ENCODE measurements at places on chromosomes 2 and 18. TPM values are rescaled to one million over a fixed set of nuclear protein-coding genes. Genes with fewer than 3 reads are reported as not detected.

The DNAH7 gene
- total RNA-seq = 0.28 TPM

The VSNL1 gene
- not detected for total RNA-seq

The AKAIN1 gene
- total RNA-seq = not detected

The TWIST2 gene
- total RNA-seq = 45.2 TPM

The GAREM1 gene
- total RNA-seq = 4.1 TPM

The CHRND gene
- not detected for total RNA-seq

The ING5 gene
- 27.7 TPM for total RNA-seq

The GAD1 gene
- total RNA-seq = 0.28 TPM

The NT5DC4 gene
- not detected for total RNA-seq

The REG3A gene
- not detected for total RNA-seq

The TDRD15 gene
- not detected for total RNA-seq

The REV1 gene
- total RNA-seq = 21.3 TPM

The CNGA3 gene
- total RNA-seq = not detected

The NMS gene
- not detected for total RNA-seq

The SLC8A1 gene
- 13.1 TPM for total RNA-seq

The DES gene
- total RNA-seq = 3.7 TPM

The IL37 gene
- not detected for total RNA-seq

The CROCC2 gene
- total RNA-seq = 0.14 TPM

The PDCD1 gene
- not detected for total RNA-seq

The SRSF7 gene
- 121 TPM for total RNA-seq

The DSEL gene
- 43.2 TPM for total RNA-seq

The SLC9A2 gene
- total RNA-seq = not detected

The ELMOD3 gene
- total RNA-seq = 16.6 TPM

The TGFA gene
- 0.28 TPM for total RNA-seq

The FAP gene
- 148 TPM for total RNA-seq

The TMEM198 gene
- total RNA-seq = 1.3 TPM

The DSG2 gene
- 2.3 TPM for total RNA-seq

The SP5 gene
- not detected for total RNA-seq

The RAB6C gene
- not detected for total RNA-seq

The TRAPPC8 gene
- total RNA-seq = 43.8 TPM

The CPO gene
- 0.09 TPM for total RNA-seq

The SLC4A1AP gene
- 25.6 TPM for total RNA-seq

The CHST10 gene
- total RNA-seq = 8.3 TPM

The FOXD4L1 gene
- 0.09 TPM for total RNA-seq

The IL36RN gene
- total RNA-seq = 0.09 TPM

The VWA3B gene
- 0.09 TPM for total RNA-seq

The PLEK gene
- 1.1 TPM for total RNA-seq

The RALB gene
- total RNA-seq = 41.7 TPM

The RFX8 gene
- total RNA-seq = 2.0 TPM

The DYSF gene
- total RNA-seq = 0.65 TPM

The EPG5 gene
- 28.3 TPM for total RNA-seq

The CYP27A1 gene
- total RNA-seq = 17.1 TPM

The SLC16A14 gene
- total RNA-seq = 4.1 TPM

The TEX44 gene
- not detected for total RNA-seq

The C2orf78 gene
- not detected for total RNA-seq

The KIAA1328 gene
- 3.1 TPM for total RNA-seq

The VIT gene
- total RNA-seq = 2.0 TPM

The CCDC74A gene
- total RNA-seq = 11.5 TPM

The PRADC1 gene
- 11.5 TPM for total RNA-seq

The SOWAHC gene
- 6.5 TPM for total RNA-seq

The ST3GAL5 gene
- total RNA-seq = 30.2 TPM

The SPDYA gene
- 0.71 TPM for total RNA-seq

The GBX2 gene
- total RNA-seq = not detected

The DSC2 gene
- not detected for total RNA-seq

The SLC9A4 gene
- under 0.01 TPM for total RNA-seq

The KLHL14 gene
- not detected for total RNA-seq
